Smooth muscle cell of the umbilical artery (primary cell): ENCODE measurements at places on chromosomes 6 and 20. TPM values are rescaled to one million over a fixed set of nuclear protein-coding genes. Genes with fewer than 3 reads are reported as not detected.

GHRH gene
- not detected in 2 replicates for total RNA-seq

POM121L2 gene
- not detected in 2 replicates for total RNA-seq

PI3 gene
- not detected in 2 replicates for total RNA-seq

RPP21 gene
- total RNA-seq, result 19.3 and 29.1 TPM in 2 replicates

CGA gene
- not detected in 2 replicates for total RNA-seq

HLA-DOA gene
- not detected in 2 replicates for total RNA-seq

CALHM4 gene
- not detected in 2 replicates for total RNA-seq

UBD gene
- 0.30 TPM in 1 of 2 replicates, not detected in the other for total RNA-seq

ANGPT4 gene
- not detected in 2 replicates for total RNA-seq

KCNQ5 gene
- total RNA-seq, result 5.0 and 15.4 TPM in 2 replicates

ZKSCAN8 gene
- total RNA-seq, result 20.2 and 22.2 TPM in 2 replicates

FAM83C gene
- total RNA-seq, result not detected in 2 replicates

KCNG1 gene
- 108 and 313 TPM in 2 replicates for total RNA-seq

SLC52A3 gene
- total RNA-seq, result not detected in 2 replicates

FOXP4 gene
- 3.0 and 7.2 TPM in 2 replicates for total RNA-seq

NDRG3 gene
- 20.2 and 23.9 TPM in 2 replicates for total RNA-seq

NDUFAF4 gene
- total RNA-seq, result 6.8 and 11.9 TPM in 2 replicates

DNPH1 gene
- 26.3 and 26.7 TPM in 2 replicates for total RNA-seq

GSTA3 gene
- total RNA-seq, result not detected in 2 replicates

FAM209A gene
- not detected in 2 replicates for total RNA-seq

RSPO3 gene
- total RNA-seq, result 0.18 and 1.2 TPM in 2 replicates

HLA-DMB gene
- total RNA-seq, result not detected in 2 replicates

SLC25A27 gene
- total RNA-seq, result 2.4 and 3.6 TPM in 2 replicates

KCNK17 gene
- not detected in 2 replicates for total RNA-seq

ENPP1 gene
- total RNA-seq, result 15.7 and 42.2 TPM in 2 replicates

LAMA2 gene
- total RNA-seq, result 14.1 and 81.4 TPM in 2 replicates

BEND3 gene
- total RNA-seq, result 1.2 and 5.5 TPM in 2 replicates

BTN2A1 gene
- total RNA-seq, result 14.9 and 21.1 TPM in 2 replicates

NHSL1 gene
- total RNA-seq, result 7.4 and 12.1 TPM in 2 replicates

XKR7 gene
- total RNA-seq, result under 0.01 TPM in 1 of 2 replicates, not detected in the other
